ENCODE measurements at places on chromosomes 13 and 19.

DNA sequence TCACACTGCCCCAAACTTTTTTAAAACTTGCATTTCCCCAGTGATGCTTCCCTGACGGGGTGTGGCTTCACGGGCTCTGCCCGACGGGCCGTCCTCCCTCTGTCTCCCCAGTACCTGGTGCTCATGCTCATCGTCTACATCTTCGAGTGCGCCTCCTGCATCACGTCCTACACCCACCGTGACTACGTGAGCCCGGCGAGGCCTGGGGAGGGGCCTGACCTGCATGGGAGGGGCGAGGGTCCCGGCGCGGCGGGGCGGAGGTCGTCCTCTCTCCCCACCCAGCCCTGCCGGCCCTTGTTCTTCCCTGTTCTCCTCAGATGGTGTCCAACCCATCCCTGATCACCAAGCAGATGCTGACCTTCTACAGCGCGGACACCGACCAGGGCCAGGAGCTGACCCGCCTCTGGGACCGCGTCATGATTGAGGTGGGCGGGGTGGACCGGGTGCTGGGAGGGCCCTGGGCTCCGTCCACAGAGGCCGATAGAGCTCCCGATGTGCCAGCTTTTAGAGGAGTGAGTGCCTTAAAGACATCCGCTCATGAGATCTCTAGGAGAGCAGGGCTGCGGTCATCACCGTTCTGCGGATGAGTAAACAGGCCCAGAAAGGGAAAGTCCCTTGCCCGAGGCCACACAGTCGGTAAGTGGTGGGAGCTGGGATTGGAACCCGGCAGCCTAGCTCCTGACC is 6.9 kb downstream of the UPK1A start:
- no peak for DNase-seq

DNA sequence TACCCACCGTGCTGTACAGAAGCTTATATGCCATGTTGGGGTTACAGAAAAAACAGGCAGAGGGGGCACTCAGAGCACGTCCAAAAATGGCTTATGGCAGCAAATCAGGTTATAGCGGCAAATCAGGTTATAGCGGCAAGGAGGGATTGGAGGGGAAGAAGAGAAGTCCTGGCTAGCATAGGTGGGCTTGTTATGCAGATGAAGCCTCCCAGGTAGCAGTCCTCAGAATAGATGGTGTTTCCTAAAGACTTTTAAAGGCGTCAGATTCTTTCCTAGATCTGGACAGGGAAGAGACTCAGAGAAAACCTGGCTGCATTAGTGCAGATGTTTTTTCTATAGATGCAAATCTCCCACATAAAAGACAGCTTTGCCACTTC is 19.8 kb upstream of the PLEKHF1 start:
- DNase-seq, result no peak

DNA sequence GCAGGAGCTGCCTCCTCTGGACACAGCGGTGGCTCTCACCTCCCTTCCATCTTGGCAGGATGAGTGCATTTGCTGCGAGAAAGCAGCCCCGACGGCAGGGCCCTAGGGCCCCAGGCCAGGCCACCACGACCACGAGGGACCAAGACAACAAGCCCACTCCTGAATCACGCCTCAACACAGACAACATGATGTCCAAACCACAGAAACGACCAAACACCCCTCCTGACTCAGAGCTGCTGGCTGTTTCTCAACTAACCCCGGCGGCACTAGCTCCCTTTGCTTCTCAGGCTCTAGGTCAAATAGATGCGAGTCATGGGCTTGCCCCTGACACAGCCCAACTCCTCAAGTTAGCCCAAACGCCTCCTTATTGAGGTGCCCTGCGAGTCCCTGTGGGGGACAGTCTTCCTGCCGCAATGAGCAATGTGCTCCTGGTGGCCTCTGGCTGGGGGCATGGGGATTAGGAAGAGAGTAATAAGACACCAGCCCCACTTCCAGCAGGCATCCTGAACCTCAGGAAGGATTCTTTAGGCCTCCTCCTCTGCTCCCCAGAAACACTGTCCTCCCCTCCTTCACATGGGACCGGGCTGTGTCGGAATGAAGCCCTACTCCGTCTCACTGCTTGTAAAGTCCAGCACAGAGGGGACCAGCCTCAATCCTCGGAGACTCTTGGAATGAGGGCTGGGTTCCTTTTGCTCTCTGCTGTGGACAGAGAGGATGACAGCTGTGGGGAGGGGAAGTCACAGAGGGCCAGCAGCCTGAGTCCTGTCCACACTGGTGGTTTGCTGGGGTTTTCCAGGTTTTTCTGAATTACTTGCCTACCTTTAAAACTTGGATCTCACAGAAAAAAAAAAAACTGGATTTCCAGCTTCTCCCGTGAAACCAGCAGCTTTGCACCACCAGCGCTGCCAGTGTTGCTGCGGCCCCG is 6.9 kb upstream of the ATF5 start:
- DNase-seq, result no peak

DNA sequence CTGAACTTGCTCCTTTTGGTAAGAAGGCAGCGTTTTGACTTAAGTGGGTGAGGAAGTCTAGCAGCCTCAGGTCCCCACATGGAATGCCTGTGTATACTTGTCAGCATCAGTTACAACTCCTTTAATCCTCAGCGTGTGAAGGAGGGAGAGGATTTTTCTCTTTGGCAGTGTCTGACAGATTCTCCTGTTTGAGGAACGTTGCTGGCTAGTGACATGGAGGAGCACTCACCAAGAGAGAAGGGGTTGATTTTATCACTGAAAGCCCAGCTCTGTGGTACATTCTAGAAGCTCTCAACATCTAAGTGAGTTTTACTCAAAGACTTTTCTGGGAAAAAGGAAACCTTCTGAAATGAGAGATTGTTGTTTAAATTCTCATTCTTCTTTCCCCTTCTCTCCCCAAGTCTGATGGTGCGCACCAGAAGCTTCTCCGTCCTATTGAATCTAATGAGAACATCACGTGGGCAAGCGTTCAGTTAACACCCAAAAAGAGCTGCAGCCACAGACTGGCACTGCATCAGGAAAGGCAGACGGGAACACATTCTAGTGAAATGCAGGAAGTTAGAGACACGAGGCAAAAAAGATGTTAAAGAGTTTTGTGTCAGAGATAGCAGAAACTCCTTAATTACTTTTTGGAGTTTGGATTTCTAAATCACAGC is 58.2 kb downstream of the GJA3 start:
- DNase-seq, result peak; percentile 56

DNA sequence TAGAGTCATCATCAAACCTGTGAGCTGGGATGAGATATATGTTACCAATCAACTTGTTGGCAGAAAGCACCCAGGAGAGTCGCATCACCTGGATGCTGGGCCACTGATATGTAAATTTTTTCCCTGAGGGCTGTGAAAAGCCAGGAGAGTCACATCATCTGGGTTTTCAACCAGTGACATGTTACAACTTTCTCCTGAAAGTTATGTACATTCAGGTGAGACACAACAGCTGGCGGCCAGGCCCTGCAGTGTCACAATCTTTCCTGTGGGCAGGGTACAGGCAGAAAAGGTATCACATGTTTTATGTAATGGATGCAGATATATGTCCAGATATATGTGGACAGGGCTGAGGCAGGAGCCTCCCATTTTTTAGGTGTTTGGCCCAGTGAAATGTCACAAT is 13.2 kb upstream of the ZNF724 start:
- DNase-seq, result no peak

DNA sequence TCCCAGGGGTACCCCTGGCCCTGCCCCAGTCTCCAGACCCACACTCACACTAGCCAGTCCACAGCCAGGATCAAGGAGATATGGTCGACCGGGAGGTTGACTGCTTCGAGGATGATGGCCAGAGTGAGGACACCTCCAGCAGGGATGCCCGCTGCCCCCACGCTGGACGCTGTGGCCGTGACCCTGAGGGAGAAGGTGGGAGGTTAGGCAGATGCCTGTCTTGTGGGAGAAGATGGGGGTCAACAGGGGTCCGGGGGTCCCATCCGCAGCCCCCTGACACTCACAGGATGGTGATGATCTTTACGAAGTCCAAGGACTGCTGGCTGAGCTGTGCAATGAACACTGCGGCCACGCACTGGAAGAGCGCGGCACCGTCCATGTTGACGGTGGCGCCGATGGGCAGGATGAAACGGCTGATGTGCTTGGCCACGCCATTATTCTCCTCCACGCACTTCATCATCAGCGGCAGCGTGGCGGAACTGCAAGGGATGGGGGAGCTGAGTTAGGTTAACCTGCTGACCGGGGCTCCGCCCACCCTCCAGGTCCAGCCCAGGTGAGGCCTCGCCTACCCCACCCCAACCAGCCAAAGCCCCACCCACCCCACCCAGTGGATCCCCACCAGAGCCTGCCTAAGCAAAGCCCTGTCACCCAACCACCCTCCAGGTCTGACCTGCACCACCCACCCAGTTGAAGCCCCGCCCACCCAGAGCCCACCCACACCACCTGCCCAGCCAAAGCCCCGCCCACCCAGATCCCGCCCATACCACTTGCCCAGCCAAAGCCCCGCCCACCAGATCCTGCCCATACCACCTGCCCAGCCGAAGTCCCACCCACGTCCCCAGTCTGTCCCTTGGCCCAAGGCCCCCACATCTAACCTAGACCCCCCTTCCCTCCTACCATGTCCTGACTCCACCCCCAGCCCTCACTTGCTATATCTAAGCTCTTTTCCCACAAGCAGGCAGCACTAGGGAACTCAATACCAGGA is 11.2 kb downstream of the SLC1A5 start:
- DNase-seq, result no peak

GRCh38 chr19:1009041-1009980 is 9.1 kb downstream of the GRIN3B start:
- no peak for DNase-seq

- no peak for DNase-seq
These were observed 3.4 kb downstream of the TBXA2R start for GRCh38 chr19:3603121-3603811.

- no peak for DNase-seq
These were observed 108.9 kb downstream of the DNAJC15 start for GRCh38 chr13:43132257-43132656.

DNA sequence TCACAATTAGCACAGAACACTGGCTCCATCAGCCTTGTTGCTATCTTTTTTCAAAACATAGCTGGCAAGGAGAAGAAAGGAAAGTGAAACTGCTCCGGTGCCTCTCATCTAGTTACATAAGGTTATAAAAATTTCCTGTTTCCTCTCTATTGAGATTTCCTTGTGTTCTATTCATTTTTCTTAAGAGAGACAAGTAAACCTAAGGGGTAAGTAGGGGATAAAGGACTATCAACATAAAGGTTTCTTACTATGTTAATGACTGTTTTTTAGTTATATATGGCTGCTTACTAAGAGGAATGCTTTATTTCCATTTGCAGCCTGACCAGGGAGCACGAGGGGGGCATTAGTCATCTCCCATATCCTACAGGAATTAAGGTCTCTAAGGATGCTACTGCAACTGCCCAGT is 73.2 kb upstream of the MLNR start:
- DNase-seq, result no peak

DNA sequence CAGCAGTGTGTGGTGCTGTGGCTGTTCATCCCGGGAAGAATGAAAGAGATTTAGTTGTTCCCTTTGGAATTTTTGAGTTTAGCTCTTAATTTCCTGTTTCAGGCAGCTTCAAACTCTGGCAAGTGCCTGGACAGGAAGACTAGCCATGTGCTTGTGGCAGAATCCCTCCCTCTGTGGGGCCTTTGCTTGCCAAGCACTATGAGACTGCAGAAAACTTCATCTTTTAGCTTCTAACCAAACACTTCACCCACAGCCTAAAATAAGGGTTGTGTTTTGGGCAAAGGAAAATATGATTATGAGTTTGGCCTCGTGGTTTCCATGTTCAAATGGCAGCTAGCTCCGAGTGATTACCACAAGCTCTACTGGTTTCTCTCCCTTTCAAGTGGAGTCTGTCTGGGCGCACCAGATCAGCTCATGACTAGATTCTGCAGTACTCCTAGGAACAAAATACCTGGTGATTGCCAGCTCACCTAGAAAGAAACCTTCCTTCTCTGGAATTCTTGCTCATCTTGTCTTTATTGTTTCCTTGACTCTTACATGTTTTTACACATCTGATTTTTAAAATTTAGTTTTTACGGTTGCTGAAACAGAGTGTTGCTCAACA is 707.5 kb downstream of the SLITRK6 start:
- no peak for DNase-seq

GRCh38 chr19:2494447-2495129 is 18.7 kb downstream of the GADD45B start:
- no peak for DNase-seq

DNA sequence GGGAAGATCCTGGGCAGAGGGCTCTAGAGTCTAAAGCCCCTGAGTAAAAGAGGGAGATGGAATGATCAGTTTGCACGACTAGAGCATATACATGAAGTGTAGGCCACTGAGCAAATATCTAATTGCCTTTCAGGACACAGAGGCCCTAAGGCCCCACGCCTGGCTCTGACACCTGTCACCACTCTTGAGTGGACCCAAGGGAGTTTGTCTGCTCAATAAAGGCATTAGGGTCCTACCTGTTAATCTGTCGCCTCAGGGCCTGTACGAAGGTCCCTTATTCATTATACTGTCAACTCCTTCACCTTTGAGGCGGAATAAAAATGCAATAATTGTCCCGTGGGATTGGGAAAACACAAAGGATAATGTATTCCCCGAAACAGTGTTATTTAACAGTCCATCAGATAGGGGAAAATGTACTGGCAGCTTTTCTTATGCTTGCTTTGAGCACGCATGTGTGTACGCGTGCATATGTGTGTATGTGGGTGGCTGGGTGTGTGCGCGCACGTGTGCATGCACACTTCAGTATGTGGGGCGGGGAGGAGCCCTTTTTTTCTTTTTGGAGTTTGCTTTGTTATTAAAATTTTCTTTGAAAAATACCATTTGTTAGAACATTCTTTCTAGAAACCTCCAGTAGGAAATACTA is 161.8 kb upstream of the SERP2 start:
- peak; percentile 93 for DNase-seq

- DNase-seq, result no peak
These were observed 49.5 kb downstream of the SLC7A1 start for GRCh38 chr13:29545988-29546387.

GRCh38 chr13:28340272-28340793 is 154.6 kb downstream of the FLT1 start:
- DNase-seq, result no peak

GRCh38 chr19:33689138-33689746 is 67.5 kb downstream of the CHST8 start:
- no peak for DNase-seq

GRCh38 chr13:87057807-87058520 is 613.2 kb upstream of the SLITRK5 start:
- no peak for DNase-seq

- DNase-seq, result no peak
These were observed 4.0 kb downstream of the NAPSA start for GRCh38 chr19:50361290-50362029.

DNA sequence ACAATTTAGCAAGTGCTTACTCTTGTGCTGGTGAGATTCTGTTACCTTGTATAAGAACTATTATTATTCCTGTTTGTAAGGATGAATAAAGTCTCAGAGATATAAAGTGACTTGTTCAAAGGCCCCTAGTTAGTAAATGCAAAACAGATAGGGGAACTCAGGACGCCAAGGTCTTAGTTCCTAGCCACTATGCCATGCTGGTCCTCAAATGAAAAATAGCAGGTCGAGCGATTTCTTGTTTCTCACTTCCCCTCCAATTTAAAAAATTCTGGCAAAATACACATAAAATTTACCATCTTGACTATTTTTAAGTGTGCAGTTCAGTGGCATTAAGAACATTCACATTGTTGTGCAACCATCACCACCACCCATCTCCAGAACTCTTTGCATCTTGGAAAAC is 1.1 kb downstream of the TECR start:
- DNase-seq, result no peak
